ENCODE measurements at places on chromosomes 2 and 18.
A peak's percentile ranks its signal among the peaks of the same experiment; 100 is the strongest.

- no peak for DNase-seq
- H3K27me3 ChIP-seq: no peaks in the 10 kb centered on the region
- no peak overlapping the region for H3K27ac ChIP-seq
- peaks cover 46% of the 10 kb centered on the region for H3K4me1 ChIP-seq
Observed at GRCh38 chr18:44502790-44503189, 177.9 kb upstream of the SETBP1 start.

DNA sequence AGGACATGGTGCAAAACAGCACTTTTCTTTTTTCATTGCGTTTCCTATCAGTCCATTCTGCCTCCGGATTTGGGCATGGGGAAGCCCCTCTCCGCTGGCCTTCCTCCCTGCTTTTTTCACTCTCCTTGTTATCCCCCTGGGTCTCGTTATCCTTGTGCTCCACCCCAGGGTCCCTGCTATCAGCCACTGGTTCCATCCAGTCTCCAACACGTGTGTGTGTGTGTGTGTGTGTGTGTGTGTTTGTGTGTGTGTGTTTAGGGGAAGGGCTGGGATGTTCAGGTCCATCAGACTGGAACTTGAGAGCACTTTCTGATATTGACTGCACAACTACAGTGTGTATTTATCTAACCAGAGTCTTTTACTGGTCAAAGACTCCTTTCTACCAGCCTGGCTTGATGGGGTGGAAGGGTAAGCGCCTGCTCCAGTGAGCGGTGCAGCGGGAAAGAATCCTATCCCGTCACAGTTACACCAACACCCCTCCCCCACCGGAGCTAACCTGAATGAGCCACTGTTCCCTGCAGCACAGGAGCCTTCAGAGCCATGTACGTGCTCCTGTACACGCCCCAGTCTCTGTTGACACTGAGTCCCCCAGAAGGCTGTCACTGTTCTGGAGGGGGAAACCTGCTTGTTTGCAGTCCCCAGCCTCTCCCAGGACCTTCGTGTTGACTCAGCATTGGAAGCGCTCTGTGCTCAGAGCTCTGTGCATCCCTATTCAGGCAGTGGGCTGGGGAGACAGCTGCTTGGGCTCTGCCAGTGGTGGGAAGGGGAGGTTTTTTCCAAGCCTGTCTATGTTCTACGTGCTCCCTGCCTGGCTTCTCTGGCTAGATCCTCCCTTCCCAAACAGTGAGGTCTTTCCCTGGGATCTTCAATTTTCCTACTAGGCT lies 4.6 kb downstream of the INHA start:
- no peaks in the 10 kb centered on the region for H3K36me3 ChIP-seq
- DNase-seq: no peak
- H3K4me3 ChIP-seq: no peak overlapping the region
- H3K4me1 ChIP-seq: no peaks in the 10 kb centered on the region

DNA sequence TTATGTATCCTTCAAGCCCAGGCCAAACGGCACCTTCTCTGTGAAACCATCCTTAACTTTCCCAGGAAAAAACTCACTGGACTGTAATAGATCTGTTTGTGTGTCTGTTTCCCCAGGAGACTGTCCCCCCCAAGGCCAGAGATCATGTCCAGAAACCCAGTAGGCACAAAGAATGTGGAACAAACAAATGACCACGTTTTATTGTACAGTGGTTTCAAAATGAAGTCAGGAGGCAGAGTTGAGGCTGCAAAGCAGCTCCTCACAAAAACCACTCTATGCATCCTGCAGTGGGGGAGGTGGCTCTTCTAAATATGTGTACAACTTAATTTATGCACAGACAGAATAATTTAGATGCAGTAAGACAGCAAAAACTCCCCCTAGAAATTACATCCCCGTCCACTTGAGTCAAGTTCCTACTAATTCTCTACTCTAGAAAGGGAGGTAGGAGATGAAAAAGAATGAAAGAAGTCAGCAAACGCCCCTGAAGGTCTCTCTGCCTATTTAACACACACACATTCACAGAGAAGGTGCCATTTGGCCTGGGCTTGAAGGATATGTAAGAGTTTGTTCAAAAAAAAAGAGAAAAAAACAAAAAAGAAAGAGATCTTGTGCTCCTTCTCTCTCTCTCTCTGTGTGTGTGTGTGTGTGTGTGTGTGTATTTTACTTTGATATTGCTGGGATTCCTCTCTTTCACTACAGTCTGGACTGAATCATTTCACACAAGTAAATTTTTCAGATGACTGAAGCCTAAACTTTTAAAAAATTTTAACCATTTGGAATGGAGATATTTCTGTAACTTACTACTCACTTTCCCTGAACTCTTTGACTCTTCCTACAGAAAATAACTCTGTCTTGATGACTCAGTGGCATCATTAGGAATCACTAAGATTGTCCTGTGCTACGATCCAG lies 19.5 kb downstream of the BCL2 start:
- peaks cover 31% of the 10 kb centered on the region for H3K4me1 ChIP-seq
- H3K27ac ChIP-seq: peak overlapping the region; percentile 67
- H3K4me3 ChIP-seq: no peak overlapping the region
- peak; percentile 15 for DNase-seq
- H3K27me3 ChIP-seq: no peaks in the 10 kb centered on the region

- no peak for DNase-seq
- H3K4me1 ChIP-seq: no peaks in the 10 kb centered on the region
- H3K4me3 ChIP-seq: no peak overlapping the region
- no peak overlapping the region for H3K27ac ChIP-seq
- H3K36me3 ChIP-seq: no peaks in the 10 kb centered on the region
Observed at GRCh38 chr2:224393157-224393872, 8.6 kb downstream of the FAM124B start.

- H3K4me1 ChIP-seq: no peaks in the 10 kb centered on the region
- DNase-seq: no peak
- H3K27me3 ChIP-seq: peaks cover 3% of the 10 kb centered on the region
- no peaks in the 10 kb centered on the region for H3K36me3 ChIP-seq
Observed at GRCh38 chr2:177905640-177906039, 166.9 kb downstream of the PDE11A start.

- H3K36me3 ChIP-seq: no peaks in the 10 kb centered on the region
- H3K27me3 ChIP-seq: no peaks in the 10 kb centered on the region
- no peak overlapping the region for H3K4me3 ChIP-seq
- no peaks in the 10 kb centered on the region for H3K4me1 ChIP-seq
Observed at GRCh38 chr2:227363756-227364155, 15.3 kb downstream of the TM4SF20 start.

All from T-cell (primary cell).